ENCODE measurements at places on chromosomes 2 and 18.
A peak's percentile ranks its signal among the peaks of the same experiment; 100 is the strongest.

- DNase-seq, result no peak
Measured at GRCh38 chr2:239662413-239663120, 261.7 kb upstream of the HDAC4 start.

DNA sequence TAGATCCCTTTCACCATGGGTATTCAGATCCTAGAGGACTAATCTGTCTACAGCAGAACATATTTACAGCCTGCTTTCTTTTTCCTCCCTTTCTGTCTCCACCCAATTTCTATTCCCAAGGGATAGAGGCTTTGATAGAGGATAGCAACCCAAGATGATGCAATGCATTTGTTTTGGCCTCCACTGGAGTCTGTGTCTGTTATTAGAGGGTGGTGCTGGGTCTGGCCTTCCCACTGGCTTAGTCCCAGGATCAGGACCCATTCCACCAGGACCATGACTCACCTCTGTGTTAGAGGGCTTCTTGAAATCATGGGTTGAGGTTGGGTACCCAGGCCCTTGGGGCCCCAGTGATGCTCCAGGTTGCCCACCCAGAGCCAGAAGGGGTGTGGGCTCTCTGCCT, 239.7 kb upstream of the TNP1 start:
- DNase-seq, result no peak

- DNase-seq, result no peak
Measured at GRCh38 chr2:65420712-65421431, 11.5 kb downstream of the SPRED2 start.

DNA sequence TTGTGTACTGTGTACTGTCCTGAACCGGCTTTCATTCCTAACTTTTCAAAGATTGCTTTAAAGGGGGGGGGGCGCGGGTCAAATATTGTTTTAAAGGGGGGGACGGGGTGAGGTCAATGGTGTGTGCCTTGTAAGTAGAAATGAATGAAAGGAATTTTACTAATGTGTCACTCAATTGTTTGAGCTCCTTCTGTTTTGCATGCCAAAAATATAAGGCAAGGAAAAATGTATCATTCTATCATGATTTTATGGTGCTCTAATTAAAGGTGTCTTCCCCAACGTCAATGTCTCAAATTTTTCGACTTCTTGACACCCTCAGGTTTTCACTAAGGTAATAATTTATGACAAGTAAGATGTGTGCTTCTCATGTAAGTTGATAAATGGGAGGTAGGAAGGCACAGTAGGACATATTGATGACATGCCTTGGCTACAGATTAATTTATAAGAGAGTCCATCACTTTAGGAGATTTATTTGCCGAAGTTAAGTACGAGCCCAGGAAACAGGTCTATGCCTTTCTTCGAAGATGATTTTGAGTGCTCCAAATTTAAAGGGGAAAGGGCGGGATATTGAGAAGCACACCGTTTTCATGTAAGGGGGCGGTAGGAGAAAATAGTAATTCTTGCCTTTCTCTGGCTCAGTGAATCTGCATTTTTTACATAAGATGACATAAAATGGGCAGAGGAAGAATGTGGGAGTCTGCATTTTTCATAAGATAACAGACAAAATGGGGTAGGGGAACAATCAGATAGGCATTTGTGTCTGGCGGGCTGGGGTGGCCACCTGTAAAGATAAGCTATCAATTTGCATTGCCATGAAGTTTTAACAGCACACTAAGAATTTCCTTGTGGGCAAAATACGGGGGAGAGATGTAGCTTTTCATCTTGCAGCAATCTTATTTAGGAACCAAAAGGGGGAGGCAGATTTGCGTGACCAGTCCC, 1.2 kb upstream of the TRAPPC8 start:
- DNase-seq, result no peak

GRCh38 chr18:33201509-33201926, 239.0 kb downstream of the CCDC178 start:
- peak; percentile 71 for DNase-seq

GRCh38 chr2:239826786-239827522, 198.2 kb downstream of the NDUFA10 start:
- DNase-seq, result no peak

- no peak for DNase-seq
Measured at GRCh38 chr2:183678908-183679307, 554.7 kb downstream of the NUP35 start.

DNA sequence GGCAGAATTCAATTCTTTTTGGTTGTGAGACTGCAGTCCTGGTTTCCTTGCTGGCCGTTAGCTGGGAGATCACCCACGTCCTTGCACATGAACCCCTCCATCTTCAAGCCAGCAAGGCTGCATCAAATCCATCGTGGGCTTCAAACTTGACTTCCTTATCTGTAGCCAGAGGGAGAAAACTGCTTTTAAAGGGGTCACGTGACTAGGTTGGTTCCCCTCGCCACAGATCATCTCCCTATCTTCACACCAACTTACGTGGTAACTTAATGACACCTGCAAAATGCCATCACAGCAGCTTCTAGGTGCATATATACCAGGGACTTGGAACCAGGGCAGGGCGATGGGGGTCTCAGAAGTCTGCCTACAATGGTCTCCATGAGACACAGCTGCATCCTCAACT, 169.5 kb downstream of the MTCL1 start:
- no peak for DNase-seq

- DNase-seq, result no peak
Measured at GRCh38 chr18:41905786-41906527, 49.1 kb upstream of the PIK3C3 start.

DNA sequence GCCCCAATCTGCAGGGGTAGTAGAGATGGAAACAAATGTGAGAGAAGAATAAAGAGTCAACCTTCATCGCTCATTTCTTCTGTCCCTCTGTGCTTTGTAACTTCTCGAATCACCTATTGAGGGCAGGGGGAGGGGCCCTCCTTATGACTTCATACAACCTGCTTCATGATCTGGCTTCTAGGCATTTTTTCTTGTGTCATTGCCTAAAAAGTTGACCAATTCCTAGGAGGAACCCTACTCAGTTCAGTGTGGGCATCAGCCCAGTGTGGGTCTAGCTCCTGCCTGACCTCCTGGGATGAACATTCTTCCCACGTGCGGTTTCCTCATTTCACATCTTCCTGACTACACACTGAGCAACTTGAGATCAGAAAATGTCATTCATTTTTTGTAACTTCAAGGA, 46.3 kb upstream of the CREB1 start:
- DNase-seq, result no peak

DNA sequence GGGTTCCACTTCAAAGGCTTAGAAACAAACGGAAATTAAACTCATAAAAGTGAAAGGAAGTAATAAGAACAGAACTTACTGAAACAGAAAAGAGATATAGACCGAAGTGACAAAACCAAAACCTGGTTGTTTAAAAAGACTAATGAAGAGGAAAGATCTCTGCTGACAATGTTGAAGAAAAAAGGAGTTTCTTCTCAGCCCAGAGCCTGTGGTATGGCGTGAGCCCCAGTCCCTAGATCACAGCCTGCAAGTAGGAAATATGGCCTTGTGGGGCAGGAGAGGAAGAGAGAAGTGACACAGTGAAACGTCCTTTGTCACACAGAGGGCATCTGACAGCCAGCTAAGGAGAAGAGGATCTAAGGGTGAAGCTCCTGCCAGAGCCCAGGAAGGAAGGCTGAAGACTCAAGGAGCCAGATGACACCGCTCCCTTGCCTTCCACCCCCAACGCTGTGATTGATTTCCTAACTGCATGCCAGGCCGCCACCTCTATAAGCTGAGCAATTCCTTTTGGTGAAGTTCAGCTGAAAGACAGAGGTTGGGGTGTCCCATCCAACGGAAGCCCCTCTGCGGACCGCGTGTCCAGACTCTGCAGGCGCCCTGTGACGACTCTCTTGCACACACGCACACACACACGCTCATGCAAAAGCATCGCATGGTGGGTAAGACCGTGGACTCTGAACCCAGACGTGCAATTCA, 141.1 kb downstream of the HDAC4 start:
- no peak for DNase-seq

- DNase-seq, result no peak
Measured at GRCh38 chr2:157789256-157789655, 86.9 kb downstream of the ACVR1 start.

- no peak for DNase-seq
Measured at GRCh38 chr2:109321570-109321969, 192.6 kb downstream of the SH3RF3 start.

- no peak for DNase-seq
Measured at GRCh38 chr18:75238100-75238499, 27.5 kb downstream of the TSHZ1 start.

DNA sequence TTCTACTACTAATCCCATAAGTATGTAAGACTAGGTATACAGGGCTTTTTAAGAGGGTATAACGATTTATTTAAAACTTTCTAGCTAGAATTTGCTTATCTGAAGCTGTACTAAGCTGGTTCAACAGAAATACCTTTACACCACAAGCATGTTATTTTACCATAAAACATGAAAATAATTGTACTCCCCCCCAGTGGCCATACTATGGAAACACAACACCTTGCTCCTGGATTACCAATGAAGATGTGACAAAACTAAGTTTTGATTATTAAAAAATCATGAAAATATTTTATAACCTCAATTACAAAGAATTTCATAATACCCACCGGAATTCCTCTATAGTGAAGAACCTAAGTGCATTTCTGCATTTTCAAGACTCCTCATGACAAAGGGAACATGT, 27.3 kb downstream of the LPIN2 start:
- no peak for DNase-seq

DNA sequence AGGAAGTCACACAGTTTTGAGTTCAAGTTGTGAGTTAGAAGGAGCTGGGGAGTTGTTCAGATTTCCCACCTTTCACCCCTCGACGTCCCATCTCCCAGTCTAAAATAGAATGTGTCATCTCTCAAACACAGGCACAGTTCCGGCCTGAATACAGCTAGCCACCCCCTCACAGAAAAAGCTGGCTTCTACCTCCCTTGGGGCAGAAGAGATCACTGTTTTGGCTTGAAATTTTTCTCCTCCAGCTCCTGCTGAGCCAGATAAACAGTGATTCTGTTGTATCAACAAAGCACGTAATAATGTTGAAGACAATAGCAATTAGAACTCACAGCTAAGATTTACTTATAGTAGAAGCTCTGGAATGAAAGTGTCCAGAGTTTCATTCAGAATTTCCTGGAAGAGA, 74.7 kb downstream of the KIAA2012 start:
- no peak for DNase-seq

Data from renal cortex interstitium (tissue), 15 donors.